ENCODE measurements at places on chromosomes 6 and 20.

- DNase-seq = no peak
These were observed 6.4 kb downstream of the FAM83D start for GRCh38 chr20:38932457-38933120.

- peak; percentile 83 for DNase-seq
These were observed at the start of gene SNHG17 for GRCh38 chr20:38434770-38435554. Gene SNHG17, minus strand, starts transcription at chr20:38435328.

DNA sequence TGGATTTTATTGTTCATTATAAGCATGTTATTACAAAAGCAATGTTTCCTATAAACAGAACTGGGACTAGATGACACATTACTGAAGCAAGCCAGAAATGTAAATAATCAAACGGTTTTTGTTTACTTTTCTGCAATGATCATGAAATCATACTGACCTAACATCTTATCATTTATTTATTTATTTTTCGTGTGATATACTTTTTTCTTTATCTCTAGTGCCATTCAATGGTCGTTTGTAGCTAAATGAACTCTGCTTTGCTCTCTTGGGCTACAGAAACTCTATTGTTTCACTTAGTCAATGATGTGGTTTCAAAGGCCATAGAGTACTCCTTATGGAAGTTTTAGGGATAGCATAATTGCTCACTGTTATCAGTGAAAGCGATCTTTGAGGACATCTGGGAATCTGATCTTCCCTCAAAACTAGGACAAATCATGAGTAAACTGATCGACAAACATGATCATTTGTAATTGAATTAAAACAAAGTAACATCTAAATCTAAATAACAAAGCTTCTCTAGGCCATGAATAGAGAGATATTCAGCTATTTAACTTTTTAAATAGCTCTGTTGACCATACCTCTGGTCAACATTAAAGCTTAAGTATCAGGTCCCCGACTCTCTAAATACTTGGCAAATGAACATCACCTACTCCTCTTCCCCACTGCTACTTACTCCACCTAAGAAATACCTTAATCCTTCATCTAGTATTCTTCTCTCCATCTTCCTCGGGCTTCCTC is 933.4 kb downstream of the TFAP2A start:
- DNase-seq = peak; percentile 67

DNA sequence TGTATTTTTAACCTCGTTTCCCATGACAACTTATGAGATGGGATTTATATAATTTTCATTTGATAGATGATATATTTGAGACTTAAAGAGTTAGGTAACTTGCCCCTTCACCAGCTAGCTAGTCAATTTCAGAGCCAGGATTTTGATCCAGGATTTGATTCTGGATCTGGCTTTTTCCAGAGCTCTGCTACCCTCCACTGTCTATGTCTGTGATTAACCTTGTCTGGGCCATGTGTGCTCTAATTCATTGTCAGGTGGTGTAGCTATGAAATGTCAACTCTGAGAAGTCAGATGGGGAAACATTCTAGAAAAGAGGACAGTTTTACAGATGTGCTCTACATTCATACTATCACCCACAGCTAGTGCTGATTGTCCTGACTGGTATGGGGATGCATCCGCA is 42.5 kb upstream of the MLIP start:
- no peak for DNase-seq
